ENCODE measurements at places on chromosomes 3 and 15.

DNA sequence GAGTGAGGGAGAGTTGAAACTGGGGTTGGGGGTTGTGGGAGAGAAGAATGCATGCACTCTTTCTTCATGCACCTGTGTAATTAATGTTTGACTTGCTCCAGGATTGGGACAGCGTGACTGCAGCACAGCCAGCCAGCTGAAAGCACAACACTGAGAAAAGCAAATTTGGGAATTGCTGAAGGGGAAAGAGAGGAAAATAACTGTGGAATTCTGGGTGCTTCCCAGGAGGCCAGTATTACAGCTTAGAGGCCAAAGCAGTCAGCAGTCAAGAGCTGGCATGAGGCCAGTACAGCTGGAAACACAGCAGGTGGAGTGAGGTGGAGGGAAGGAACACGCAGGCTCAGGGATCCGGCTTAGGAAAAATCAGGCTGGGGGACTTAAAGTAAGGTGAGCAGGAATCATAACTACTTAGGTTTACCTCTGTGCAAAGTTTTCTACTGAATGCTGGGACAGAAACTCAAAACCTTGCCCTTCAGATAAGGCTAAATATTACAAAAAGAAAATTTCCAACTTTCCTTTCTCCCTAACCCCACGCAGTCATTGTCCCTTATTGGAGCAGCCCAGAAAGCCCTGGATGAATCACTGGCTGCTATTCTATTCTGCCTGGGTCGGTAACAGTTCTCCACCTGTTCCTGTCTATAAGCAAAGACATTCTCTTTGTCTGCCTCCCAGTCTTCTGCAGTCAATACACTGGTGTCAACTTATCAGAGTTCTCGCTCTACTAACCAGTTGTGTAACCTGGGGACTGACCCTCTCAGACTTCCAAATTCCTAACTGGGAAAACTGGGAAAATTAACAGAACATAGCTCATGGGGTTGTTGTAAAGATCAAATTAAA, 167.2 kb downstream of the MAGI1 start:
- DNase-seq = no peak

- no peak for DNase-seq
Observed at GRCh38 chr3:47221798-47222197, 57.9 kb upstream of the SETD2 start.

DNA sequence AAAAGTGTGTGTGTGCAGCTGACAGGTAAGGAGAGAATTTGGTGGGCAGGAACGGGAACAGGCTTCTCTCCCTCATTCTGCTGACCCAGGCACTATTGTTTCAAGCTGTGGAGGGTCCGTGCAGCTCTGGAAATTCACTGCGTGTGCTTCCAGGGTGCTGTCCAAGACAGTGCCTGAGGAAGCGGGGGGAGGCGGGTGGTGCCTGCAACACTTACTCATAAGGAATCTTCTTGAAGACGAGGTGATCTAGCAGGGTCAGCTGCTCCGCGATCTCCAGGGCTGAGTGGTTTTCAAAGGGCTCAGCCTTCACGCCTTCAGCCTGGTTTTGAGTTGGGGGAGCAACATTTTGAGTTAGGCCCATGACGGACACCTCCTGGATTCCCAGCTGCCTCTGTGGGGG, 46.6 kb upstream of the CTSH start:
- no peak for DNase-seq

DNA sequence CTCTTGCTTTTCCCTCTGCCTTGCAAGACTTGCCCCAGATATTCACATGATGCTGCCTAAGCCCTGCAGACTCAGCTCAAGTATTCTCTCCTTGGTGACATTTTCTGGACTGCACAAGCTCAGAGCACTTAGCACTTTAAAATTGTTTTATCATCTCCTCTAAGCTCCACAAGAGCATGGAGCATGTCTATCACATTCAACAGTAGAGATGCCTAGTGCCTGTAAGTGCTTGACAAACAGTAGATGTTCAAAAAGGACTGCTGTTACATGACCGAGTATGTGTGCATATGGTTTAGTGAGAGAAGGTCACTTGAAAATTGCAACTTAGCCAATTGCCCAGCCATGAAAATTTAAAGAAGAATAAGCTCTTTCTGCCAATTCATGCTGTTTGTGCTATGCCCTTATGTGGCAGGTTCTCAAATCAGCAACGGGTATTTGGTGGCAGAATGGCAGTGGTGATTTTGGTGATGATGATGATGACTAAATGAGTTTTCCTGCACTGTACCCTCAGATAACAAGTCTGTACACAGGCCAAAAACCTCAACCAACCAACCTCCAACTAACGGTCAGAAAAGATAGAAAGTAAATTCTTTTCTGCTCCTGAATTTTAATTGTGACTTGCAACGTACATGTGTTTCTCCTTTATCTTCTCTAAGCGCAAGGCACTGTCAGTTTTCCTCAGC, 647.2 kb upstream of the UBE2E2 start:
- no peak for DNase-seq

GRCh38 chr3:31768479-31769125, 212.5 kb downstream of the OSBPL10 start:
- peak; percentile 17 for DNase-seq

- no peak for DNase-seq
Observed at GRCh38 chr15:78951841-78952238, 7.0 kb upstream of the CTSH start.

- DNase-seq = no peak
Observed at GRCh38 chr3:18717598-18717997, 292.5 kb upstream of the SATB1 start.

DNA sequence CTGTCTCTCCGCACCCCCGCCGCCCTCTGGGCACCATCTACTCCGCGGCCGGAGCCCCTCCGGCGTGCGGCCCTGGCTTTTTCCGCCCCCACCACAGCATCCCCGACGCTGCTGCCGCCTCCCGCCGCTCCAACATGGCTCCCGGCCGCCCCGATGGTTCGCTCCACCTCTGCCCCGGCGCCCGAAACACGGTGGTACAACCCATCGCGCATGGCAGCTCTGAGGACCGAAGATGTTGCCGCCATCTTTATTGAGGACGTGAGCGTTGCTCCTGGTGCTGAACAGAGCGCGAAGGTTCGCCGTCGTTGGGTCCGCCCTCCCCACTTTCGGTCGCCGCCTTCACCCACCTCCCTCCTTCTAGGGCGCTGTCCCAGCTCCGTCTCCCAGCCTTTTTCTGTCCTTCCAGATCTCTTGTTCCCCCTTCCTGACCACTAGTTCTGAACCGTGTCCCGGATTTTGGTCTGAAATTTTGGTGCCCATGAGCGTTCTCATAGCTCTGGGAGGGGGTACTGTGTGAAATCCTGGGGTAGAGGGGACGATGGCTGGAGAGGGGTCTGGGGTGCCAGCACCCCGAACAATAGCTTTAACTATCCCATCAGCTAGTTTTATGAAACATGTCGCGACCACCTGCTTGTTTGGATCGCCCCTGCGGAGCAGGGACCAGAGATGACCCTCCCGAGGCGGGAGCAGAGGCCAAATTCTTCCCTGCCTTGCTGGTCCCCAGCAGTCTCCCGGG, at the start of gene CELSR3:
Gene CELSR3 (minus strand): TSS at position 134 of the 736 bp plus-strand sequence. CDS start 252 bp downstream, outside the sequence.
- no peak for DNase-seq

DNA sequence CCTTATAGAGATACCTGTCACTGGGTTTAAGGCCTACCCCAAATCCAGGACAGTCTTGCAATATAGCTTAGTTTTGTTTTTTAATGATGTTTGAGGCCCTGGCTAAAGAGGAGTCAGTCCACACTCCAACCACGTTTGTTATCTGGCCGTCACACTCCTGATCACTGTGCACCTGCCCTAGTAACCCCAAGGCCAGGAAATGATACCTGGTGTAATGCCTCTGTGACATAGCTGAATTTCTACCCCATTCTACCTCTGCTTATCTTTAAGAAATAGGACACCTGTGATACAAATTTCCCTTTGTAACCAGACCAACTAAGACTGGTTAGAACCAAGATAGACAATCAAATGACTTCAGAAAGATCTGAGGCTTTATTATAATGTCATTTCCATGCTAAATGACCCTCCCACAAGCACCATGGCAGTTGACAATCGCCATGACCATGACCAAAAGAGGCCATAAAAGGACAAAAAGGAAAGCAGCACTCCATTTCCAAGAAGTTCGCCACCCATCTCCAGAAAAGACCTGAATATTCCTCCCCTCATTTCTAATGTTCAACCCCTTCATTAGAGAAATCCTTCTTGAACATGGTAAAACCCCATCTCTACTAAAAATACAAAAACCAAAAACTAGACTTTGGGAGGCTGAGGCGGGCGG, 4.8 kb upstream of the RTP3 start:
- no peak for DNase-seq

DNA sequence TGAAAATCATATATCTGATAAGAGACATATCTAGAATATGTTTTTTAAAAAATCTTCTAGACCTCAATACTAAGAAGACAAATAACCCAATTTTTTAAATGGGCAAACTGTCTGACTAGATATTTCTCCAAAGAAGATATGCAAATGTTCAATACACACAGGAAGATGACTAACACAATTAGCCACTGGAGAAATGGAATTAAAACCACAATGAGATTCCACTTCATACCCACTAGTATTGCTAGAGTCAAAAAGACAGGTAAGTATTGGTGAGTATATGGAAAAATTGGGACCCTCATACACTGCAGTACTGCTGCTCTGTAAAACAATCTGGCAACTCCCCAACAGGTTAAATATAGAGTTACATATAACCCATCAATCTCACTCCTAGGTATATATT, 33.1 kb upstream of the TOPAZ1 start:
- DNase-seq = no peak

GRCh38 chr15:76840830-76841460, 64.2 kb downstream of the SCAPER start:
- no peak for DNase-seq
